Fibroblast of skin of right quadriceps (primary cell): ENCODE measurements at places on chromosomes 6 and 20.

- no peak for DNase-seq
Observed at GRCh38 chr20:13099676-13100075, 90.9 kb downstream of the SPTLC3 start.

- DNase-seq, result no peak
Observed at GRCh38 chr6:79649016-79649415, 17.9 kb downstream of the SH3BGRL2 start.

GRCh38 chr20:50918403-50918802 lies 12.8 kb downstream of the ADNP start:
- peak; percentile 41 for DNase-seq

DNA sequence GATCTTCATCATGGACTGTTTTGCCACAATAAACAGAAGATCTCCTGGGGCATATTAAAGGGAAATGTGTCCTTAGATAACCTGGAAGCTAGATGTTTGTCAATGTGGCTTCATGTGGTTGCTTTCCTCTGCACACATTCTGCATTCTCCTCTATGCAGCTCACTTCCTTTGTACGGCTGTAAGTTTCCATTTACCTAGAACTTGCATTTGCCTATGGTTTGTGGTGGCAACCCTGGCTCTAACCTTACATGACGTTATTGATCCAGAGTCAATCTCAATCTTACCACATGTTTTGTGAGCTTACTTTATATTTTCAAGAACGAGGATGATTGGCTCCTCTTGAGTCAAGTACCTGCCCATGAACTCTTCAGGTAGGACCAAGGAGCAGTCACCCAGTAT lies 863.1 kb downstream of the MAFB start:
- DNase-seq, result peak; percentile 36

- DNase-seq, result no peak
Observed at GRCh38 chr6:110882824-110883554, 8.4 kb downstream of the AMD1 start.

- no peak for DNase-seq
Observed at GRCh38 chr20:53555081-53555480, 38.6 kb downstream of the ZNF217 start.

DNA sequence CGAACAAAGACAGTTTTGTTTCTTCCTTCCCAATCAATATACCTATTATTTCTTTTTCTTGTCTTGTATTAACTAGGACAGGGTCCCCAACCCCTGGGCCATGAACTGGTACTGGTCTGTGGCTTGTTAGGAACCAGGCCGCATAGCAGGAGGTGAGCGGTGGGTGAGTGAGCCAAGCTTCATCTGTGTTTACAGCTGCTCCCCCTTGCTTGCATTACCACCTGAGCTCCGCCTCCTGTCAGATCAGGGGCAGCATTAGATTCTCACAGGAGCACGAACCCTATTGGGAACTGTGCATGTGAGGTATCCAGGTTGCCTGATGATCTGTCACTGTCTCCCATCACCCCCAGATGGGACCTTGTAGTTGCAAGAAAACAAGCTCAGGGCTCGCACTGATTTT lies 151.9 kb downstream of the CDKAL1 start:
- no peak for DNase-seq

GRCh38 chr6:89928604-89929003 lies 34.3 kb downstream of the GJA10 start:
- DNase-seq, result peak; percentile 60

DNA sequence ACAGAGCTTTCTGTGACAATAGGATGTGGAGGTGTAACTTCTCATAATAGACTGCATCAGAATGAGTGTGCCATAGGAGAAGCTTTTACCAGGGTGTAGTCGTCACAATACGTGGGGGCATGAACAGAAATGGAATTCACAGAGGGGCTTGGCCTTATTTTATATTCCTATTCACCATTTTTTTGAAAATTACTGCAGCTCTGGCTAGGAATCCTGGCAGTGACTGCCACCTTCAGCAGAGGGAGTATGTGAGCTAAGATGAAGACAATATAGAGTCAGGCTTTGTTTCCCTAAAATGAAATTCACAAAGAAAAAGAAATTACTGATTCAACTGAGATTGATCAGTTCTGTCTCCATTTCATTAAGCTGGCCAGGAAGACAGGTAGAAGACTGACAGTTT lies 13.9 kb downstream of the TOMM6 start:
- DNase-seq, result no peak

DNA sequence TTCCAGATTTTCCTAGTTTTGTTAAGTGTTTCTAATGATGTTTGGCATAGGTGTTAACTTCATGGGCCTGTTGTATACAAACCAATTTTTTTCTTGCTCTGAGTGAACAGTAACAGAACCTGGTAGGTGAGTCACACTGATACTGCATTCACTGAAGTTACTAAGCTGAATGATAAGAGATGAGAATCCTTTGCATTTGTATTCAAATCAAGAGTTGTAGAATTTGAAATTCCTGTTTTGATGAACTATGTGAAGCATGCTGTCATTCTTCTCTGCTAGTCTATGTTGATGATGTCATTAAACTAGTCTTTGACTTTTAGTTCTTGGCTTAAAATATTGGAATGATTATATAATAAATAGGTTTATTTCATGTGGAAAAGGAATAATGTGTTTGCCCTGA lies 37.9 kb downstream of the PTPRA start:
- no peak for DNase-seq

- no peak for DNase-seq
Observed at GRCh38 chr20:35610833-35611427, 4.7 kb upstream of the SPAG4 start.

DNA sequence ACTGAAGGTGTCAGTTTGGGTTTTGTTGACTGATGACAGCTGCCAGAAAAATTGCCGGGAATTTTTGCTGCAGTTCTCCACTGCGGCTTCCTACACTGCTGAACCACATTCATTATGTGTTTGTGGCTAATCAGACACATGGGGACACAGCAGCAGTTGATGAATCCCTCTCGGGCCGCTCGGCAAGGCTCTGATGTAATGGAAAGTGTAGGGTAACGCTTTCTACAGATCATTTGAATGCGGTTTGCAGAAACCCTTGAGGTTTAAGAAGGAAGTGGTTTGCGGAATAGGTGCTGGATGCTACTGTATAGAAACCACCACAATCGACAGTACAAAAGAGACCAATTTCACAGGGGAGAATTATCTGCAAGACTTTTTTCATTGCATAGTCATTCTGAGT lies 138.7 kb upstream of the SASH1 start:
- peak; percentile 97 for DNase-seq

GRCh38 chr6:117564681-117565080 lies 37.6 kb downstream of the GOPC start:
- no peak for DNase-seq

- no peak for DNase-seq
Observed at GRCh38 chr20:46700481-46700880, 9.0 kb upstream of the SLC2A10 start.

GRCh38 chr6:138416206-138416605 lies 12.2 kb downstream of the HEBP2 start:
- DNase-seq, result no peak

- DNase-seq, result no peak
Observed at GRCh38 chr6:108565091-108565766, 4.5 kb downstream of the FOXO3 start.

DNA sequence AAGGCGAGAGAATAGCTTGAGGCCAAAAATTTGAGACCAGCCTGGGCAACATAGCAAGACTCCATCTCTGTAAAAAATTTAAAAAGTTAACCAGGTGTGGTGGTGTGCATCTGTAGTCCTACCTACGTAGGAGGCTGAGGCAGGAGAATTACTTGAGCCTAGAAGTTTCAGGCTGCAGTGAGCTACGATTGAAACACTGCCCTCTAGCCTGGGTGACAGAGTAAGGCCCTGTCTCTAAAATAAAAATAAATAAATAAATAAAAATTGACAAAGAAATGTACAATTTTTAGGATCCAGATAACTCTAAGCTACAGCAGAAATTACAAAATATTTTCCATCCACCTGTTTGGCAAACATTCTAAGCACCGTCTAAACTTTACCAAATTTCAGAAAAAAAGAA lies 941.0 kb upstream of the ADGRB3 start:
- DNase-seq, result no peak

- DNase-seq, result no peak
Observed at GRCh38 chr6:18039481-18039880, 52.0 kb upstream of the KIF13A start.

GRCh38 chr6:139832493-139833305 lies 458.3 kb upstream of the CITED2 start:
- no peak for DNase-seq

GRCh38 chr6:16334671-16335070 lies 96.3 kb downstream of the GMPR start:
- DNase-seq, result peak; percentile 91

DNA sequence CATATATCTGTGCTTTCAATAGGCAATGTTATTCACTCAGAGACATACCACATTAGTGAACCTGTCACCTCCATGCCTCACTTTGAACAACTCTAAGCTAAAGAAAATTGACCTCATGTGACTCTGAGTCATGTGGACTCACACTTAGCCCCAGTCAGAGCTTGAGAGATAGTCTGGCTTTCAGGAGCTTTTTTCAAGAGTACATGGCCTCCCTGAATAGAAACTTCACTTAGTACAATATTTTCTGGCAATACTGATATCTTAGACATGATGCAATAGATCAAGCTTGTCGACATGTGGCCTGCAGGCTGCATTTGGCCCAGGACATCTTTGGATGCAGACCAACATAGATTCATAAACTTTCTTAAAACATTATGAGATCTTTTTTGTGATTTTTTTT lies 8.5 kb downstream of the SPTLC3 start:
- no peak for DNase-seq

DNA sequence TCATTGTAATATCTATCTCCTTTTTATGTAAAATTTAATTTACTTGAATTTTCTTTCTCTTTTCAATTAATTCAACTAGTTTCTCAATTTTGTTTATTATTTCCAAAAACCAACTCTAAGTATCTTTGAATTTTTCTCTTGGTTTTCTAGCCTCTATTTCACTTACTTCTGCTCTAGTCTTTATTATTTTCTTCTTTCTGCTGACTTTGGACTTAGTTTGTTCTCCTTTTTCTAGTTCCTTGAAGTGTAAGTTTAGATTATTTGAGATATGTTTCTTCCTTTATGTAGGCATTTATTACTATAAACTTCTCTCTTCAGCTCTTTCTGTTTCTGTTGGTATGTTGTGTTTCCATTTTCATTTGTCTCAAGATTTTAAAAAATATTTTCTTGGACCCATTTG lies 70.8 kb downstream of the TNFAIP3 start:
- no peak for DNase-seq

GRCh38 chr6:11276911-11277274 lies 44.4 kb upstream of the NEDD9 start:
- no peak for DNase-seq
